Fibroblast of upper back skin (primary cell): ENCODE measurements at places on chromosomes 3 and 15.

- DNase-seq, result no peak
Measured at GRCh38 chr3:17030956-17031652, 146.3 kb downstream of the PLCL2 start.

DNA sequence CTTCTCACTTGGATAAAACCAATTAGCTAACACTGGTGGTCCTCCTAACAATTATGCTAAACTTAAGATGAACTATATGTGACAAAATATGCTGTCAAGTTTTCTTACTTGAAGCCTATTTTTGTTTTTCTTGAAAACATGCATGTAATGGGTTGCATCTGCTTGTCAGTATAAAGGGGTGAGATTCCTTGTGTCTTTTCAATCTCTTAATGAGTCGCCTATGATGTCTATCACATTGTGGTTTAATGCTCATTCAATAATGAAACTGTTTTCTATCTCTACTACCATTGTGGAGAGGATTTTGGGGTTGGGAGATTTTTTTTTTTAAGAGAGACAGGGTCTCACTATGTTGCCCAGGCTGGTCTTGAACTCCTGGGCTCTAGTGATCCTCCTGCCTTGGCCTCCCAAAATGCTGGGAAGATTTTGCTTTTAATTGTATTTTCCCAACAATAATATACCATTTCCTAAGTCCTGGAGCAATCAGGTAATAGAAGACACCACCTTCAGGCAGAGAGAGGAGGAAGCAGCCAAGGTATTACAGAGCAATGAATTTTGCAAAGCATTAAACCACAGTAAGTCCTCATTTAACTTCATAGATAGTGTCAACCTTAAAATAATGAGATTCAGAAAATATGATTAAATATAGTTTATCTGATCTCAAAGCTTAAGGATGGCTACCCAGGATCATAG lies 17.4 kb upstream of the TRMT10C start:
- no peak for DNase-seq

- peak; percentile 53 for DNase-seq
Measured at GRCh38 chr3:116155841-116156240, 289.4 kb downstream of the LSAMP start.

DNA sequence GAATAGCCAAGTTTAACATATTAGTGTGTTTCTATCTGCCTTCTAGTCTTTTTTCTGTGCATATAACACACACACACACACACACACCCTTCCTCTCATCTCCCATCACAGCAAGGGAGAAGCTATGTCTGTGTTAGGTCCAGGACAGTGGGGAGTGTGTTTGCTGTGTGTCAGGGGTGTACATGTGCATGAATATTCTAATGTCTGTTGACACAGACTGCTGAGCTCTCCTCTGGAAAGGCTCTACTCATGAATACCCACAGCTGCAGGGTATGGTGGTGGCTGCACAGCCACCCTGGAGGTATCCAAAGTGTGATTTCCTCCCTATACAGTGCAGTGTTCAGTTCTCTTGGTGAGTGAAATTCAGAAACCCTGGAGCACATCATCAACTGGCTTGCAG lies 42.9 kb downstream of the ARNT2 start:
- DNase-seq, result no peak

DNA sequence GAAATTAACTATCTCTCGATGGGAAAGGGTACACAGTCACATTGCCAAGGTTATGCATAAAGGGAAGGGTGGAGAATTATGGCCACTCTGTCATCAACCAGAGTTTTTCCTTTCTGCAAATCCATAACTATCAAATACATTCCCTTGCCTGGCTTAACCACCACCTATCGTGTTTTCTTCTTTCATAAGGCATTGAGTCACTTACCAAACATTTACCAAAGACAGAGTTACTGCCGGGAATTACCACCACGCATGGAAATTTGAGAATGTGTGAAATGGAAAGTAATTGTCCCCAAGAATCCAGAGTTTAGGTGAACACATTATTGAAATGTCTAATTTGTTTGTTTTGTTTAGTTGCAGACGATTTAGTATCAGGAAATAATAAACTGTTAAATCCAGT lies 134.3 kb upstream of the LRRN1 start:
- DNase-seq, result peak; percentile 83

DNA sequence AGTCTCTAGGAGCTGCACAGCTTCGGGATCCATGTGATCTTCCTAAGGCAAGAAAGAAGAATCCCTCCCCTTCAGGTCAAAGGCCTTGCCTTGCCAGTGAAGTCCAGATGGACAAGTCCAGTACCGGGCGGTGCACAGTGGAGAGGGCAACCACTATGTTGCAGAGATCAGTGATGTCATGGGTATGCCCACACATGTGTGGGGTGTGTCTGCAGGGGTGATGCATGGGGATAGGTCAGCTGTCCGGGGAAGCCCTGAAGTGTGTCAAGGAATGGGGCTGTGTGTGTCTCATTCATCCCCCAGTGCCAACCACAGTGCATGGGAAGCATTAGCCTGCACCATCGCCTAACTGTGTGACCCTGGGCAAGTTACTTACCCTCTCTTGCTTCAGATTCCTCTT lies 66.5 kb downstream of the TLE3 start:
- no peak for DNase-seq

- no peak for DNase-seq
Measured at GRCh38 chr15:75037685-75038084, 14.3 kb downstream of the PPCDC start.

GRCh38 chr3:194967151-194968117 lies 281.8 kb downstream of the FAM43A start:
- DNase-seq, result peak; percentile 23

GRCh38 chr3:129809297-129809696 lies 84.2 kb downstream of the TMCC1 start:
- DNase-seq, result no peak

- no peak for DNase-seq
Measured at GRCh38 chr3:47020311-47020710, 40.8 kb downstream of the NBEAL2 start.

DNA sequence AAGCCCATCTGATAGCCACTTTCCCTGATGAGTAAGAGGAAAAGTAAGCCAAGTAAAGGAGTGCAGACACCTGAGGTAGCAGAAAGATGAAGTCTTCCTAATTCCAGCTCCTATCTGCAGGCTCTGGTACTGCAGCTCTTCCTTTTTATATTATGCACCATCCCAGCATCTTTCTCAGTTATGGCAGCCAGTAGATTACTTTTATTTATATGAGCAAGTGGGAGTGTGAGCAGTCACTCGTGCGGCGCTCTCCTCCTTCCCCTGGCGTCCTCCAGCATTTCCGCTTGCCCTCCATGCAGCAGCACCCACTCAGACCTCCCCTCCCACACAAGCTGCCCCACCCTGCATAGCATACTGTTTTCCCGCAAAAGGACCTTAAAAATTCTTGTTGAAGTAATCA lies 465.9 kb upstream of the DPPA4 start:
- DNase-seq, result no peak

DNA sequence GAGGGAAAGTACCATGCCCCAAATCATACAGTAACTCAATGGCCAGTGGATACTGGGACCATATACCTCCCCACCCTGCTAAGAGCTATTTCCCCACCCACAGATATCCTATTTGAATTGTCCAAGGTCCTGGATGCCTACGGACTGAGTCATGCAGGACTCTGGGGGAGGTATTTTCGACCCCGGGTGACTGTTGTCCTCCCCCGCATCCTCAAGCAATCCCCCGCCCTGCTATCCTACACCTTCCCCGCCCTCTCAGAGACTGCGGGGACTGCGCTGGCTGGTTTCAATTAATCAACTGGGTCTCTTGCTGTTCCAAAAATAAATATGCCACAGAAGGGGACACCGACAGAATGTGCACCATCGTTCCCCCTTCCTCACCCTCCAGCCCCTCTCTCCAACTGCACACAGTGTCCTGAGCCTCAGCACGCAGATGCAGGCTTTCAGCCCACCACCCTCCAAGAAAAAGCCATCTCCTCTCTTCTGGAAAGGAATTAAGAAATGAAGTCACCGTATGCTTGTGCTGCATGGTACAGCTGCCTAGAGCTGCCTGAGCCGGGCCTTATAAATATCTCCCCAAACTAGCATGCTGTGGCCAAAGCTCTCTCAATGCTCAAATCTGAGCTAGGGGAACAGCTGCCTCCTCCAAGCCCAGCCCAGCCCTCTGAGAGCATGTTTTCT lies 8.1 kb downstream of the CAV3 start:
- DNase-seq, result peak; percentile 92

DNA sequence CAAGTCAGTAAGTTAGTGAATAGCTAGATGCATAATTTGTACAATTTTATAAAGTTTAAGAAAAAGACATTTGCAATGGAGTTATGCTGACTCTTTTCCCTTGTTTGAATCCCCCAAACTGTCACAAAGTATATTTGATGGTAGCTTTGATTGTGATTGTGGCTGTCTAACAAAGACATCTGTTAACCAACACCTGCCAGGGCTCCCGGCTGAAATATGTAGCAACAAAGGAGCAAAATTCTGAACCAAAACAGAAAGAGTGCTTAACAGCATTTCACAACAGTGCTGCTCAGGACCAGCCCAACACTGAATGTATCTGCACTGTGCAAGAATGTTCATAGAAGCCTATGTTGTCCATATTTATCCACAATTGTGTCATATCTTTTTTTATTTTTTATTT lies 39.4 kb downstream of the LEO1 start:
- no peak for DNase-seq
